Hematopoietic multipotent progenitor cell treated with erythropoietin and hydrocortisone succinate and interleukin-3 and kit ligand, for 6 days (in vitro differentiated cells): ENCODE measurements at places on chromosomes 12 and 14.
A peak's percentile ranks its signal among the peaks of the same experiment; 100 is the strongest.

DNA sequence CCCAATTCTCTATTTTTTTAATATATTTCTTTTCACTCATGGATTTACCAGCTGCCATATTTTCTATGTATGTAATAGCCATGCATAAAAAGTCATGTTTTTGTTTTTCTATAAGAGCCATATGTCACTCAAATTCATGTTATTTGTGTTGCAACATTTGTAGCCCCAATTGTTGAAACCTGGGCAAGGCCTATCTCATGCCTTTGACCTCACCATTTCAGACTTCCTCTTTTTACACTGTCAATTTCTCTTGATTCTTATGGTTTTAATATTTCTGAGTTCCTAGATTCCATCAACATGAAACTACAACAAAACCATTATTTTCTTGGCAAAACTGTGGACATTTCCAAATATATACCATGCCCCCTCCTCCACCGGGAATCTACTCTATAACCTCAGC, 647.5 kb downstream of the C12orf50 start:
- peak; percentile 15 for DNase-seq

DNA sequence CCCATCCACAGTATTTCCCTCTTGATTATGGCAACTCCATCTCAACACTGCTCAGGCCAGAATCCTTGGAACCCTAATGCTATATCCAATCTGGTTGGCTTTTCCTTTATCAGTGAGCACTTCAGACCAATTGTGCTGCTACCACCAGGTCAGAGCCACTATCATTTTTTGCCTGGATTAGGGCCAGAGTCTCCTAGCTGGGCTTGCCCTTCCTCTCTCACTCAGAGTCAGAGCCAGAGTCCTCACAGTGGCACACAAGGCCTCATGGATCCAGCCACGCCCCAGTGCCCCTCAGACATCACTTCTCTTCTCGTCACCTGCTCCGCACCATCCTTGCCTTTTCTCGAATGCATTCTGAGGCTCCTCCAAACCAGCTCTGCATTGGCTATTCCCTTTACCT, 211.1 kb downstream of the ANO6 start:
- DNase-seq = no peak

- no peak for DNase-seq
These were observed 592.2 kb downstream of the ETNK1 start for GRCh38 chr12:23217158-23217557.

- DNase-seq = no peak
These were observed 6.5 kb upstream of the GLT8D2 start for GRCh38 chr12:104056419-104056972.

- no peak for DNase-seq
These were observed 3.3 kb downstream of the FGD6 start for GRCh38 chr12:95213928-95214327.

DNA sequence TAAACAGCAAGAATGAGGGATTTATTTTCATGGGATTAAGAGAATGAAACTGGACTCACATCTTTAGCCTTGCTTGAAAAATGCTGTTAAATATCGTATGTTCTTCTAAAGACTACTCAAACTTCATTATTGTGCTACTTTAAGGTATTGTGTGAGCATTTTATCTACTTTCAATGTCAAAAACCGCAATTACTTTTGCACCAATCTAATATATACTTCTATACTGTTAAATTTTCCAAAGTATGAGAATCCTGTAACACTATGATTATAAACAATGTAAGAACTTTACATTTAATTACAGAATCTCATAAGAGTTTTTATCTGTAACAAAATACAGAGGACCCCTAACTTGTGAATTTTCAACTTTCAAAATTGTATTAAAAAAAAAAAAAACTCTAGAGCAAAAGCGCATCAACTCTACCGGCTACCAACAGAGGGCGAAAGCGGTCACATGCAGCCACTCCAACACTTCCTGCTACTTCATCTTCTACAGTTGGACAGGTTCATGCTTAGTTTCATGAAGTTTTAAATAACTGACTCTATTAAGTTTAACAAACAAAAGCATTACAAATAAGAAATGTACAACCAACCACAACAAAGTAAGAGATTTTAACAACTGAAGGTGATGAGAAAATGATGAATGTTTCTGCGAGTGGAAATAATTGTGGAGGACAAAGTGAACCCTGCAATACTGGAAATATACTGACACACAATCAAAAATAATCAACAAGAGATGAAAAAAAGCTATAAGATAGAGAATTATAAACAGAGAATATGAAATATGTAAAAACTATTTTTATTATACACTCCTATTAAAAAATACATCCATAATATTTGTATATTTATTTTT, 210.9 kb downstream of the MED13L start:
- DNase-seq = peak; percentile 80

DNA sequence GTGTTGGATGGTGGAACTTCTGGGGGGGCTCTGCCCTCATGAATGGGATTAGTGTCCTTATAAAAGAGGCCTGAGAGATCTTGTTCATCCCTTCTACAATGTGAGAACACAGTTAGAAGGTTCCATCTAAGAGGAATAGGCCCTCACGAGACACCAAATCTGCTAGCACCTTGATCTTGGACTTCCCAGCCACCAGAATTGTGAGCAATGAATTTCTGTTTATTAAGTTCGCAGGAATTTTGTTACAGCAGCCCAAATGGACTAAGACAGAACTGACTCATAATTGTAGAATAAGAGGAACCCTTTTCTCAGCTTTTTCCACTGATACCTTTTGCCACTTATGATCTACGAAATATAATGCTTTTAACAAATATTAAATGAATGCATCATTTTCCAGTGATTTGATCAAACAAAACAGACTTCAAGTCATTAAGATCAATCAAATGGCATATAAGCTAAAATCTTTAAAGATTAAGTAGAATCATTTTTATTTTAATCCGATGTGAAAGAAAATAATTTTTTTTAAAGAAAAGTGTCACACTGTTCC, 68.2 kb downstream of the HECTD1 start:
- DNase-seq = no peak

- no peak for DNase-seq
These were observed 18.4 kb downstream of the CMKLR1 start for GRCh38 chr12:108320507-108321293.

- DNase-seq = no peak
These were observed 1153.0 kb upstream of the TMEM132C start for GRCh38 chr12:127113945-127114344.

DNA sequence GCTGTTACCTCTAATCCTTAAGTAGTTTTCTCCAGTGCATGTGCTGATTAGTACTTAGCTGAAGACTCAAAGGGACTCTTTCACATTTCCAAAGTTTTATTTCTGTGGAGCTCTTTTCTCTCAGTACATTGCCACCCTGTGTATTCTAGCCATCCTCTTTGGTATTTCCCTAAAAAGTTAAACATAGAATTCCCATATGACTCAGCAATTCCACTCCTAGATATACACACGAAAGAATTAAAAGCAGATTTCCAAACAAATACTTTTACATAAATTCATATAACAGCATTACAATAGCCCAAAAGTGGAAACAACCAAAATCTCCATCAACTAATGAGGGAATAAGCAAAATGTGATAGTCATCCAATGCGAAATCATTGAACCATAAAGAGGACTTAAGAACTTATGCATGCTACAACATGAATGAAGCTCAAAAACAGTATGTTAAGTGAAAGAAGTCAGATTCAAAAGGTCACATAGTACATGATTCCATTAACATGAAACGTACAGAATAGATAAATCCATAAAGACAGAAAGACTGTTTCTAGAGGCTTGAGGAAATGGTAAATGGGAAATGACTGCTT, 9.0 kb upstream of the NOVA1 start:
- DNase-seq = no peak

- DNase-seq = peak; percentile 55
These were observed 38.5 kb downstream of the GNPTAB start for GRCh38 chr12:101792046-101792931.

DNA sequence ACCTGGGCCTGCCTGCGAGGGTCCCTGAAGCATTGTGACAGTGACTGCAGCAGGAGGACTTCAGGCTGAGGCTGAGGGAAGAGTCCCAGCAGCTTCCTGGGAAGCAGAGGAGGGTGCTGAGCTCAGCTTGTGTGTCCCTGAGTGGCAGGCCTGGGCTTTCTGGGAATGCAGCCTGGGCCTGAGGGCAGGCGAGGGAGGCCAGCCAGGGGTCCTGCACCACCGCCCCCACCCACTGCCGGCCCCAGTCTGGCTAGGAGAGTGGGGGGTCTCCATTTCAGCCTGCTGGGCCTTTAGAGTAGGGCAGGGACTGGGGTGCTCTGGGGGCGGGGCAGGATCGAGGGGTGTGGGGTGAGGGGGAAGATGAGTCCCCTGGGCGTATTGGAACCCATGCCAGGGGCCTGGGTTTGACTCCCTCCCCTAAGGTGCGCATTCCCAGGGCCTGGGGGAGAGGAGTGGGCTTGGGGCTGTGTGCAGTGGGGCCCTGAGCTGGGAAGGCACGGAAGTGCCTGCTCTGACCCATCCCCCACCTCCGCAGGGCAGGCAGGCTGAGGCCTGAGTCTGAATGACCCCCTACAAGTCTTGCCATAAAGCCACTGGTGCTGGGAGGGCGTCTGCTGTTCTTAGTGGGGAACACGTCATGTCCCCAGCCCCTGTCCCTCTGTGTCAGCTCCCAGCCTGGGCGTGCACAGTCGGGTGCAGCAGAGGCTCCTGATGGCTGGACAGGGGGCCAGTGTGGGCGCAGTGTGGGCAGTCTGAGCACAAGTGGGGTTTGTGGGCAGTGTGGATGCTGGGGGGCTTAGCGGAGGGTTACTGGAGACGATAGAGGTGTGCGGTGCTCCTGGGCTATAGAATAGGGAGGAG, 46.4 kb downstream of the KRT80 start:
- DNase-seq = no peak

- DNase-seq = no peak
These were observed 250.5 kb downstream of the DPF3 start for GRCh38 chr14:72643317-72643801.

DNA sequence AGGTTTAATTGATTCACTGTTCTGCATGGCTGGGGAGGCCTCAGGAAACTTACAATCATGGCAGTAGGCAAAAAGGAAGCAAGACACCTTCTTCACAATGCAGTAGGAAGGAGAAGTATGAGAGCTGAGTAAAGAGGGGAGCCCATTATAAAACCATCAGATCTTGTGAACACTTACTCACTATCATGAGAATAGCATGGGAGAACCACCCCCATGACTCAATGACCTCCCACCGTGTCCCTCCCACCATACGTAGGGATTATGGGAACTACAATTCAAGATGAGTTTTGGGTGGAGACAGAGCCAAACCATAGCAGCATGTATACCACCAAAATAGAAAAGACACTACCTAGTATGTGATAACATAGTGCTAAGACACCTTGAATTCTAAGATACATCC, 2.9 kb upstream of the HMGA2 start:
- DNase-seq = no peak

- no peak for DNase-seq
These were observed 127.4 kb upstream of the RBM19 start for GRCh38 chr12:114093520-114093919.

DNA sequence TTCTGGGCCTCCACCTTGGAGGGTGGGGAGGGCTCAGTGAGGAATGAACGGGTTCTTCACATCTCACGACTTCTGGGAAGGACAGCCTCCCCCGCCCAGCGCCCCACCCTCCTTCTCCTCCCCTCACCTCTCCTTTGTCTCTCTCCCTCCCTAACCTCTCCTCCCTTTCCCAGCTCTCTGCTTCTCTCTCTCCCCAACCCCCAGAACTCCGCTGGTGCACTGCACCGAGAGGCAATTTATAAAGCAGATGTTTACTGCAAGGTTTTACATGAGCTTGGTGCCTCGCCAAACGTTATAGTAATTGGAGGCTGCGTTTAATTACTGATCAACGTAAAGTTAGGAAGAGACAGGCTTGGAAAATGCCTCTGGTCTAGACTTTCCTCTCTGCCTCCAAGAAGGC, 42.9 kb upstream of the FAM222A start:
- DNase-seq = no peak

- no peak for DNase-seq
These were observed 1.5 kb upstream of the NFKBIA start for GRCh38 chr14:35406090-35406489.

DNA sequence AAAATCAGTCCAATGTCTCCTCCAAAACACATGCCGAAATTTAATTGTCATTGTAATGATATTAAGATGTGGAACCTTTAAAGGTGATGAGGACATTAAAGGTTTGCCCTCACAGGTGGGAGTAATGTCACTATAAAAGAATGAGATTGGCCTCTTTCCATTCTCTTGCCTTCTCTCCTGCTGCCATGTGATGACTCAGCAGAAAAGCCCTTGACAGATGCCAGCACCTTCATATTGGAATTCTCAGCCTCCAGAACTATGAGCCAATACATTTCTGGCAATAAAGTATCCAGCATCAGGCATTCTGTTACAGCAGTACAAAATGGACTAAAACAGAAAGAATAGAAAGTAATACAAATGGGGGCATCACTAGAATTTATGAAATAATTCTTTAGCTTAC, 609.7 kb downstream of the SLC16A7 start:
- no peak for DNase-seq

DNA sequence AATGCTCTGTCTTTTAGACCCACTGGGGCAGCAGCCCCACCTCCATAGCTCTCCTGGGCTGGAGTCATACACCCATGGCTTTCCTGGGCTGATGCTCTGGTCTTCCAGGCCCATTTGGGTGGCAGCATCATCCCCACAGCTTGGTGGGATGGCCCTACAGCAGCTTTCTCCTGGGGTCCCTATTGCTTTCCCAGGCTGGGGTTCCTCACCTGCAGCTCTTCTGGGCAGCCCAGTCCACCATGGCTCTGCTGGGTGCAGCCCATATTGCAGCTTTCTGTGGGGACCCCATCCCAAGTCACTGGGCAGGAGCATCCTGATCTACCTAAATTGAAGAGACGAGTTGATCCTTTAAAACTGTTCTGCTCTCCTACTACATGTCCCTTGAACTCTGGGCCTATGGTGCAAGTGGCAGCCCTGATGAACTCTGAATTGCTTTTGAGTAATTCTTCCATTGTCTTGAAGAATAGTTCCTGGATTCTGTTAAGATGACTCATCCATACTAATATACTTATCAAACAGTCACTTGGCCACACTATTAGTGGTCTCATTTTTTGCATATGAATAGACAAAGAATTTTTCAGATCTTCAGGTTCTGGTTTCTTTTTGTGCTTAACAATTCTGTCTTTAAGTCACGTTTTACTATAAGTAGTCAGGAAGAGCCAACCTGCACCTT, 390.1 kb downstream of the DPF3 start:
- DNase-seq = no peak

GRCh38 chr14:48504921-48505320, 829.5 kb upstream of the MDGA2 start:
- DNase-seq = no peak

- DNase-seq = peak; percentile 59
These were observed 62.3 kb downstream of the FOS start for GRCh38 chr14:75340921-75341320.
